ENCODE measurements at places on chromosomes 5 and 9. TPM values are rescaled to one million over a fixed set of nuclear protein-coding genes. Genes with fewer than 3 reads are reported as not detected.

FAXDC2 gene
- total RNA-seq: 22.5 TPM

KCNV2 gene
- not detected for total RNA-seq

TAF1L gene
- under 0.01 TPM for total RNA-seq

BRD9 gene
- 24.8 TPM for total RNA-seq

SLC36A2 gene
- not detected for total RNA-seq

DNAH5 gene
- 1.2 TPM for total RNA-seq

LMBRD2 gene
- total RNA-seq: 18.6 TPM

ABLIM3 gene
- 3.0 TPM for total RNA-seq

AHRR gene
- 20.1 TPM for total RNA-seq

ECM2 gene
- total RNA-seq: 52.8 TPM

SLC6A3 gene
- total RNA-seq: 0.13 TPM

CAMK2A gene
- total RNA-seq: 0.86 TPM

CCNJL gene
- 0.13 TPM for total RNA-seq

ST8SIA4 gene
- 0.13 TPM for total RNA-seq

SLC25A2 gene
- total RNA-seq: 0.39 TPM

SPINK7 gene
- total RNA-seq: not detected

LECT2 gene
- not detected for total RNA-seq

SVEP1 gene
- 89.5 TPM for total RNA-seq

LRRC8A gene
- total RNA-seq: 26.7 TPM

PCDHB8 gene
- total RNA-seq: 0.52 TPM
